NCI-H1694 treated with DMSO at 0.1 percent for 48 hours (cell line): ENCODE measurements at places on chromosomes 11 and 22.

- DNase-seq, result no peak
These were observed 6.2 kb downstream of the NFAM1 start for GRCh38 chr22:42425989-42426355.

- DNase-seq, result no peak
These were observed 22.2 kb downstream of the RRAS2 start for GRCh38 chr11:14336507-14337503.

GRCh38 chr22:22042009-22042408 lies 59.4 kb upstream of the TOP3B start:
- DNase-seq, result no peak

GRCh38 chr11:35974882-35975589 lies 31.2 kb downstream of the LDLRAD3 start:
- no peak for DNase-seq
